ENCODE measurements at places on chromosomes 1 and 21.

DNA sequence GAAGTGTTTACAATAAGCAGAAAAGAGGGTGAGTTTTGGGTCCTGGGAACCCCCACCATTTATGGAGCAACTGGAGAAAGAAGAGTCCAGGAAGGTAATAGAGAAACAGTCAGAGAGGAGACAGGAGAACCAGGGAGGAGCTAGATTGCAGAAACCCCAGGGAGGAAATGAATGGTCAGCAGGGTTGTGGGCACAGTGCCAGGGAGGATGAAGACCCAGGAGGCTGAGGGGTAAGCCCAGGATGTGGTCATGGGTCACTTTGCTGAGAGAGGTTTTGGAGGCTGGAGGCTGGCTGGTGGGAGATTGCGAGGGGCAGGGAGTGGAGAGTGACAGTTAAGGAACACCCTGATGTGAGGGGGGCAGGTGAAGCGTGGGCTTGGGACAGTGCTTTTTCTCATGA is 169.9 kb upstream of the CSF3R start:
- DNase-seq = no peak

DNA sequence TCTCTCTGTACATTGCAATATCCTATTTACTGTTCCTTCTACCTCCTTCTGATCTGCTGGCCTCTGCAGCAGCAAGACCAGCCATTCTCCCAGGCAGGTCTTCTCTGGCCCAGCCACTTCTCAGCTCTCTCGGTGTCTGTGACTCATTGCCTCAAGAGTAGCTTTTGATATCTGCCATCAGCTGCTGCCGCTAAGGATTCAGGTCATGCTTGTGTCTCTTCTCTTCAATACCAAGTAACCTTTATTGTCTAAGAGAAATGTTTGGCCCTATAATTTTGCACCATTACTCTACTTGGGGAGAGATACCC is 101.8 kb downstream of the TMEM53 start:
- DNase-seq = no peak

DNA sequence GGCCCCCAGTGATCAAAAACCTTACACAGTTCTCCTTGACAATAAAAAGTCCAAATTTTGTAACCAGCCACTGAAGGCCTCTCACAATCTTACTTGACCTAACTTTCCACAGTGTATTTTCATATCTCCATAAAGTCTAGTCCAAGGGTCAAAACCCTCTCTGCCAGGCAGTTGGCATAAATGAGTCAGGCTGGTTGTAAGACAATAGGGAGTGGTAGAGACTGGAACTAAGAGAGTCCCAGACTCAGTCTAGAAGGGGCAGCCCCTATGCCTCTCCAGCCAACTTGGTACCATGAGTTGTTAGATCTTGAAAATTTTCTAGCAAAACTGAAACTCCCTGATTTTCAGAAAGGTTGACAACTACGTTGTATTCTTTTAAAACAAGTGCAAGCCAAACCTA is 21.0 kb downstream of the KIF21B start:
- DNase-seq = no peak

GRCh38 chr1:194268839-194269238 is 1082.4 kb upstream of the B3GALT2 start:
- DNase-seq = no peak

- no peak for DNase-seq
These were observed 8.5 kb downstream of the IL23R start for GRCh38 chr1:67174716-67175284.

DNA sequence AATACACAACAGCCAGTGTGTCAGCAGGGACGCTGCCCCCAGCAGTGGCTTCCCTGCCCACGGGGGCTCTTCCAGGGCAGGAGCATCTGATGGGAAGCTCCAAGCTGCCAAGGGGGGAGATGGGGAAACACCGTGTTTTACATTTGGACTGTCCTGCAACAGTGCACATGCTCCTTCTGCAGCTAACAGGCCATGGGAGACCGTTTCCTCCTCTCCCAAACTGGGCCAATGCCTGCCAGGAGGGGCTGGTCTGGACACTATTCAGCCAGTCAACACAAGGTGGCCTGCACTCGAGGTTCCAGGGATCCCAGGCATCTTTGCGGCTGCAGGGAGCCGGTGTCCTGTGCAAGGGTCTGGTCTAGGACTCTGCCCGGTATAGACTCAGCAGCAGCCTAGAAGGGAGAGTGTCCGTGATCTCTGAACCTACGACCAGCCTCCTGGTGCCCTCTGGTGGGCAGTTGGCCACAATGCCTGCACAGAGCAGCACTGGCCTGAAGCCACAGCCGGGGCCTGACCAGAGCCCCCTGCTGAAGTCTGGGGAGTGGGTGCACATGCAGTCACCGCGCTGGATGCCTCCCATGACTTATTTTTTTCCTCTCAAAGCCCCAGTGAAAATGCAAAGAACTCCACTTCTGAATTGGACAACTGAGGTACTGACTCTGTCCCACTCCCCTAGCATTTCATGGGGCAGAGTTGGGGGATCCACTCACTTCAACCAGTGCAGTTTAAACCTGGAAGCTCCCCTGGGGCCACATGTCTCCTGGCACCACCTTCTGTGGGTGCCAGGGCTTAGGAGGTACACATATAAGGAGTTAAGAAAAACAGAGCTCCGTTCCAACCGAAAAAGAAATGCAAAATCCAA is 33.3 kb downstream of the RCC2 start:
- DNase-seq = peak; percentile 19

DNA sequence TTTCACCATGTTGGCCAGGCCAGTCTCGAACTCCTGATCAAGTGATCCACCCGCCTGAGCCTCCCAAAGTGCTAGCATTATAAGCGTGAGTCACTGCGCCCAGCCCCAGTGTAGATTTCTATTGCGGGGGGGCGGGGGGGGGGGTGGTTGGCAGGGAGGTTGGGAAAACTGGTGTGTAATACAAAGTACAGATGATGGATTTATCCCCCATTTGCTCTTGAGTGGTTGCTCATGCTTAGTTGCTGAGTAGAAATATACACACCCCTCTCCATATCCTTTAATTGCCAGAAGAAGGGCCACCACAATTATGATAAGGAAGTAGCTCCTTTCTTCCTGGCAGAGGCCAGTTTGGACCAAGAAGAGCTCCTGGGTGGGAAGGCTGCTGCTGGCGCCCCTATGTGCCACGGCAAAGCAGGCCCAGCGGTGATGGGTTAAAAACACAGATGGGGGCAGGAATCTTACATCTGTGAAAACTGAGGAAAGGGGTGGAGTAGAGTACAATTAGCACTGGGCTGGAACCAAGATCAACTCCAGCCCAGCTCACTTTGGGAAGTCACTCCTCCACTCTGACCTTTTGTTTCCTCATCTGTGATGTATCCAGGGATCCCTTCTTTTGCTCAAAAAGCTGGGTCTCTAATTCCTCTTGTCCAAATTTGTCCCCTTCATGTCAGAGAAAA is 55.2 kb downstream of the MRPL37 start:
- DNase-seq = no peak

- DNase-seq = no peak
These were observed 8.8 kb upstream of the PEAR1 start for GRCh38 chr1:156884560-156885184.

GRCh38 chr1:30684881-30685795 is 38.2 kb downstream of the MATN1 start:
- peak; percentile 20 for DNase-seq

DNA sequence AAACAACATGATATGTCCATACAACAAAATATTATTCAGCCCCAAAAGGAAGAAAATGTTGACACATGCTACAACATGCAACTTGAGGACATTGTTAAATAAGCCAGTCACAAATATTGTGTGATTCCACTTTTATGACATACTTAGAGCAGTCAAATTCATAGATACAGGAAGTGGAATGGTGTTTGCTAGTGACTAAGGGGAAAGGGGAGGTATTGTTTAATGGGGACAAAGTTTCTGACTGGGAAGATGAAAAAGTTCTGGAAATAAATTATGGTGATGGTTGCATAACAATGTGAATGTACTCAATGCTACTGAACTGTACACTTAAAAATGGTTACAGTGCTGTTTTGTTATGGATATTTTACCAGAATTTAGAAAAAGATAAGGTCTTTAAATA is 77.7 kb downstream of the RHOU start:
- DNase-seq = no peak

DNA sequence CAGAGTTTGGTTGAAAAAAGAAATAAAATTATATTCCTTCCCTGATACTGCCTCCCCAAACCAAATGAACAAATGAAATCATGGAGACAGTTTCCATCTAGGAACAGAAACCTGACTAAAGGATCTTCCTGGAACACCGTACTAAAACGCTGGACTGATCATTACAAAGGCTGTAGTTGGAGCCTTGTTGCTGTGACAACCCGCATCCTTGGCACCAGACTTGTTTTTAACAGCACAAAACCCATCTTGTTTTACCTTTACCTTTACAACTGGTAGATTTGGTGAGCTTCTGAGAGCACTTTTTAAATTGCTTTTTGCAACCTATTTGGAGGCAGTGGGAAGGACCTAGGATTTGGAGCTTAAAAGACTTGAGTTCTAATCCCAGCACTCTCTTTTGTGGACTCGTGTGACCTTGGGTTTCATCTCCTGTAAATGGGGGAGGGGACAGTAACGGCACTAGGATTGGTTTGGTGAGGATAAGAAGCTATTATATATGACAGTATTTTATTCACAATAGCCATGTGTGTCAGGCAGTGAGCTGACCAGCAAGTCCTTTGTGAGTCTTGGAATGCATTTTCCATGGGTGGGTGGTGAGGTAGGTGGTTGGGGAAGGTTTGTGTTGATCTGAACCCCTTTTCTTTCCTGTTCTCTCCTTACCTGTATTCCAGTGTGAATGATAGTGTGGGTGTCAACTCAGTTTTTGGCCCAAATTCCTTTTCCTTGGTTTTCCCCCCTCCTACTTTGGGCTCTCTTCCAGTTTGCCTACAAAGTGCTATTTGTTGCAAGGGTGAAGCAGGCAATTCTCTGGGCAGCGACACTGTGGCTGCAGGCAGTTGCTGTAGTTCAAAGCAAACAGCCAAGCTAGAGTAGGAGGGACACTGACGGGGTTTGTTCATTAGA is 12.6 kb downstream of the LRRC8D start:
- DNase-seq = no peak

DNA sequence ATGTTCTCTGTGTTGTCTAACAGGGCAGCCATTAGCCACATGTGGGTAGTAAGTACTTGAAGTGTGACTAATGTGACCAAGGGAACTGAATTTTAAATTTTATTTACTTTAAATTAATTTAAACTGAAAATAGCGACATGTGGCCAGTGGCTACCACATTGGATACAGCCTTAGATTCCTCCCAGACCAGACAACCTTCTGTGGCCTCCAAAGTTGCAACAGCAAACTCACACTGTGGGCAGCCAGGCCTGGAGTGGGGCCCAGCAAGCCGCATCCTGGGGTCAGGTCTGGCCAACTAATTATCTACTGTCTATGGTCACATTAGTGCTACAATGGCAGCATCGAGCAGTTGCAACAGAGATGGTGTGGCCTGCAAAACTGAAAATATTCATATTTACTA is 11.7 kb downstream of the EIF2D start:
- DNase-seq = no peak

- no peak for DNase-seq
These were observed 34.4 kb upstream of the HP1BP3 start for GRCh38 chr1:20821466-20821865.

GRCh38 chr1:30173560-30173959 is 549.8 kb downstream of the MATN1 start:
- DNase-seq = no peak

GRCh38 chr1:167798952-167799351 is 77.2 kb downstream of the MPZL1 start:
- DNase-seq = no peak

DNA sequence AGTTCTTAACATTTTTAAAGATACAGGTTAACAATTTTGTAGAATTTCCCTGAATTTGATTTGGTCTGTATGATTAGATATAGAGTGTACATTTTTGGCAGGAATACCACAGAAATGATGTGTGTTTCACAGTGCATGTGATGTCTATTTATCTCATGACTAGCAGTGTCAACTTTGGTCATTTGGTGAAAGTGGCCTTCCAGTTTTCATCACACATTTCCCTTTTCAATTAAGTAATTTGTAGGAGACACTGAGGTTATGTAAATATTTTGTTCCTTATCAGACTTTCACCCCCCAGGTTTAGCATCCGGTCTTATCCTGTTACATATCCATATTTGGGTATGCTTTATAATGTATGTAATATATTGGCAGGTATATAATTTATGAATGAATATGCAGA is 41.8 kb downstream of the MAP3K7CL start:
- DNase-seq = no peak

GRCh38 chr1:117577191-117577885 is 28.5 kb upstream of the TENT5C start:
- no peak for DNase-seq

- DNase-seq = peak; percentile 39
These were observed 59.6 kb upstream of the ITPKB start for GRCh38 chr1:226798427-226799411.

DNA sequence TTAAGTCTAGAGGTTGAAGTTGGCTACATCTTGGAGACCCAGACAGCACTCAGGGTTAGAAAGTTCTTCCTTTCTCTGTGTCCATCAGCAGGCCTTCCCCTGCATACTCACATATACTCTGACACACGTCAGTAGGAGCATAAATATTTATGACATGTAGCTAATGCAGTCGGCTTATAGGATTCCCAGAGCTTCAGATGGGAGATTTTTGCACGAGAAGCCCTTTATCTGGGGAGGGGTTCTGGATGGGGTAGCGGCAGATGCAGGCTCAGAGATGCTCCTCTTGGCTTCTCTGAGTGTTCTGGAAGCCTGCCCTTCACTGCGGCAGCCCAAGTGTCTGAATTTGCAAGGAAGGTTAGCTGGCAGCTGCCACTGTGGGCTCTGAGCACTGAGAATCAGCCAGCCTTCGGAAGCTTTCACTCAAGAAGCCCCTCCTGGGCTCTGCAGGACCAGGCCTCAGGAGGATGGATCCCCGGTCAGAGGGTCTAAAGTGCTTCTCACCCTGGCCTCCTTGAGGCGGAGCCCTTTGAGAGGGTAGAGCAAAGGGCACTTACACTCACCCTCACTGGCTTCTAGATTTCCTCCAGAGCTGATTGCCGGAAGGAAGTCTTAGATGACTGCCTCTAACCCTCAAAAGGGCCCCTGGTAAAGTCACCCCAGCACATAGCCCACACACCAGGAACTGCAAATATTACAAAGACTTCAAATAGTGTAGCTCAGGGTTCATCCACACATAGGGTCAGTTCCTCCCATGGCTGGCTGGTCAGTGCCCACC is 68.1 kb upstream of the NFASC start:
- DNase-seq = no peak

DNA sequence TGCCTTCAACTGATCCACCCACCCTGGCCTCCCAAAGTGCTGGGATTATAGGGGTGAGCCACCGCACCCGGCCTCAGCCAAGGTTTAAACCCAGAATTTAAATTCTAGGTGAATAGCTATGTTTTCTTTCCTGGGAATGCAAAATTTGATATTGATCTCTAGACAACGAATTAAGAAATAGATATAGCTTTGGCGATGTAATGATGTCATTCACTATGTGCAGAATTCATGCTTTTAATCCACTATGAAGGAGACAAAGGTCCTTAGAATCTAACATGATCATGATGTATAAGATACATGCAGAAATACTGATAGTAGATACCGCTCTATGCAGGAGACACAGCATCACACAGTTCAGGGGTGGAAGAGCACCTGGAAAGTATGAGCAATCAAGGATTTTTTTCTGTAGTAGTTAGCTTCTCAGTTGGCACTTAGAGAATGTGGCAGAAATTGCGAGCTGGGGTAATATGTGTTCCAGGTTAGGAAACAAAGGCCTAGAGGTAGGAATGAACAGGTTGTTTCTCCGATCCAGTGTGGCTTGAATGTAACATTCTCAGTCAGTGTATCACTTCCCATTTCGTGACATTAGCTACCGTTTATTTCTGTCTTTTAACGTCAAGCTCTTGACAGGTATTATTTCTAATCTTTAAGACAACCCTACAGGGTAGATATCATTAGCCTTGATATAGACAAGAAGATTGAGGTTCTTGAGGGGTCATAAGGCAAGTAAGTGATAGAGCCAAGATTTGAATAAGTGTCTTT is 3.0 kb upstream of the CEP350 start:
- DNase-seq = no peak

GRCh38 chr1:209109001-209109785 is 474.3 kb upstream of the CAMK1G start:
- DNase-seq = no peak

All from T-helper 1 cell (primary cell).